ENCODE measurements at places on chromosomes 1 and 21. TPM values are rescaled to one million over a fixed set of nuclear protein-coding genes. Genes with fewer than 3 reads are reported as not detected.
A peak's percentile ranks its signal among the peaks of the same experiment; 100 is the strongest.

The HSD3B2 gene
- 0.18 TPM for polyA plus RNA-seq

The NR0B2 gene
- 166 TPM for polyA plus RNA-seq

The HSPB7 gene
- 0.28 TPM for polyA plus RNA-seq

The DUSP12 gene
- 7.9 TPM for polyA plus RNA-seq

The UMODL1 gene
- polyA plus RNA-seq = not detected

The CACNA1E gene
- 0.01 TPM for polyA plus RNA-seq

The LYPD8 gene
- polyA plus RNA-seq = not detected

The FAM163A gene
- polyA plus RNA-seq = not detected

DNA sequence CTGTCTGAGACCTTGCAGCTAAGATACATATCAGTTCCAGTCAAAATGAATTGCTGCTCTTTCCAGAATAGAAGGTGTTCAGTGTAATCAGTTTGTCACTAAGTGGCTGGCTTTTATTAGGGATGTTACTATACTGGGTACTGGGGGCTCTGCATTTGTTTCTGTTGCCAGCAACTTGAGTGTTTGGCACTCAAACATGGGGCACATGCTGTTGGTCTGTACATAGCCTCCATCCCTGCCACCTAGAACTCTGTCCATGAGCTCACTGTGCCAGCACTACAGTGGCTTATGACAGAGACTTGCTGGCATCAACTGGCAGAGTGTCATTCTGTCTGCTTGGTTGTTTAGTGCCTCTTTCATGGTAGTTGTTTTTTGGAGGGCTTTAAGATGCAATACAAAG lies 45.1 kb downstream of the RGSL1 start:
- H3K36me3 ChIP-seq = no peaks in the 10 kb centered on the region
- H3K27me3 ChIP-seq = no peaks in the 10 kb centered on the region
- H3K4me3 ChIP-seq = no peak overlapping the region

GRCh38 chr1:11178021-11179015 lies 10.8 kb upstream of the ANGPTL7 start:
- no peaks in the 10 kb centered on the region for H3K27me3 ChIP-seq
- no peak overlapping the region for H3K4me3 ChIP-seq
- H3K36me3 ChIP-seq = peaks cover 3% of the 10 kb centered on the region
- H3K27ac ChIP-seq = no peak overlapping the region

DNA sequence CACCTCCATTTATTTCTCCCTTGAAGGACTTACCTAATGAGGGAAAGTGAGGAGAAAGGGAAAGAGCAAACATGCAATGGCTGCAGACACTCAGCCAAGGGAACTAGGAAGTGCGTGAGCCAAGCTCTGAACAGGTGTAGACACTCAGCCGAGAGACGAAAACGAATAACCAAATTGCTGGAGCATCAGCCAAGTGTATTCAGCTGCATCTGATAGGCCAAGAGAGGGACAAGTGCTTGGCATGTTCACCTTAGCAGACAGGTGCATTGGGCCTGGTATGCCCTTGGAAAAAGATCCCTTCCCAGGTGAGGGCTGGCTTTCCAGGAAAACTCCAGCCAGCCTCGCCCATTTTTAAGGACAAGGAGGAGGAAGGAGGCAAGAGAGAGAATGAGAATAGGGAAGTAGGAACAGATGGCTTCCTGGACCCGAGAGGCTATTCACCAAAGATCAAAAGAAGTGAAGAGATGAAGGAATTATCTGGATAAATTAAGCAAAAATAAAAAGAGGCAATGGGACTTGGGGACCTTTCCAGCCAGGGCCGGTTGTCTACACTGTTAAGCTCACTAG lies 184.7 kb downstream of the TOMM20 start:
- no peaks in the 10 kb centered on the region for H3K27me3 ChIP-seq
- H3K36me3 ChIP-seq = no peaks in the 10 kb centered on the region
- H3K4me1 ChIP-seq = no peaks in the 10 kb centered on the region
- no peak overlapping the region for H3K27ac ChIP-seq
- no peak overlapping the region for H3K4me3 ChIP-seq

GRCh38 chr1:229068270-229068987 lies 202.5 kb upstream of the RAB4A start:
- H3K27ac ChIP-seq = no peak overlapping the region
- DNase-seq = peak; percentile 32
- no peaks in the 10 kb centered on the region for H3K36me3 ChIP-seq
- H3K27me3 ChIP-seq = no peaks in the 10 kb centered on the region
- no peak overlapping the region for H3K4me3 ChIP-seq

- no peak overlapping the region for H3K4me3 ChIP-seq
- H3K27ac ChIP-seq = no peak overlapping the region
- no peaks in the 10 kb centered on the region for H3K27me3 ChIP-seq
- DNase-seq = no peak
- no peaks in the 10 kb centered on the region for H3K36me3 ChIP-seq
Observed at GRCh38 chr1:180620581-180620980, 11.2 kb upstream of the XPR1 start.

GRCh38 chr1:94906382-94906781 lies 20.5 kb downstream of the CNN3 start:
- peaks cover 7% of the 10 kb centered on the region for H3K36me3 ChIP-seq
- H3K4me3 ChIP-seq = no peak overlapping the region
- peaks cover 2% of the 10 kb centered on the region for H3K4me1 ChIP-seq
- no peaks in the 10 kb centered on the region for H3K27me3 ChIP-seq

GRCh38 chr1:180950321-180950720 lies 37.6 kb downstream of the KIAA1614 start:
- no peaks in the 10 kb centered on the region for H3K27me3 ChIP-seq
- no peak overlapping the region for H3K27ac ChIP-seq
- H3K36me3 ChIP-seq = no peaks in the 10 kb centered on the region
- no peak for DNase-seq
- peaks cover 11% of the 10 kb centered on the region for H3K4me1 ChIP-seq
- H3K4me3 ChIP-seq = no peak overlapping the region

- H3K27me3 ChIP-seq = peaks cover 3% of the 10 kb centered on the region
- no peak overlapping the region for H3K27ac ChIP-seq
- H3K4me3 ChIP-seq = no peak overlapping the region
Observed at GRCh38 chr1:1040004-1040991, 20.4 kb downstream of the AGRN start.

DNA sequence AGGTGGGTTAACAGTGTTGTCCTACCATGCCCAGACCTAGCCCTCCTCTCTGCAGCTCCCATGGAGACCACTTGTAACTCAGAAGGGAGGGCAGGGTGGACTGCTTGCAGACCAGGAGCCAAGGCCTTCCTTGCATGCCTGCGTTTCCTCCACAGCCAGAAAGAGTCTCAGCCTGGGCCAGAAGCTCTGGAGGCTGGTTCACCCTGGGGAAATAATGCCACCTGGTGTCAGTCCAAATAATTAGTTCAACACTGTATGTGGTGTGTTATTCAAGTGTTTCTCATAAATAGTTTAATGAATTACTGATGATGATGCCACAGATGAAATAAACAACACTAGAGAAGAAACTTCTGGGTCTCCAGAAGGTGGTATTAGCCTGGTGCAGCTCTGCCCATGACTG lies 16.9 kb upstream of the VANGL1 start:
- H3K36me3 ChIP-seq = no peaks in the 10 kb centered on the region
- no peak for DNase-seq
- H3K27ac ChIP-seq = no peak overlapping the region
- H3K27me3 ChIP-seq = no peaks in the 10 kb centered on the region

DNA sequence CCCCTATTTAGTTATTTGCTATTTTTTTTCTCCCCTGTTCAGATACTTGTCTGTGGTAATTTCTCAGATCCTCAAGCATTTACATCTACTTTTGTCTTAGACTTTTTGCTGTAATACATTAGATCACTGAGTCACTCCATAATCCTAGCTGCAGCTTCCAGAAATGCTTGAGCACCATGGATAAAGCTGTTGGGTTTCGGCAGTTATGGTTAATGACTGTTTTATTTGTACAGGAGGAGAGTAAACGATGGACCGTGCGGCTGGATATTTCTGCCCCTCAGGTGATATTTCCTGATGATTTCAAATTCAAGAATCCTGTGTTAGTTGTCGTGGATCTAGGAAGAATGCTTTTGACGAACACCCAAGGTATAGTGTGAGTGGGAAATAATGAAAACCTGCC lies 42.9 kb downstream of the VPS13D start:
- no peaks in the 10 kb centered on the region for H3K27me3 ChIP-seq
- no peak overlapping the region for H3K27ac ChIP-seq
- H3K4me3 ChIP-seq = no peak overlapping the region

- H3K36me3 ChIP-seq = no peaks in the 10 kb centered on the region
- DNase-seq = no peak
- peaks cover 14% of the 10 kb centered on the region for H3K4me1 ChIP-seq
- no peak overlapping the region for H3K27ac ChIP-seq
Observed at GRCh38 chr1:179231923-179232322, 2.4 kb upstream of the ABL2 start.

DNA sequence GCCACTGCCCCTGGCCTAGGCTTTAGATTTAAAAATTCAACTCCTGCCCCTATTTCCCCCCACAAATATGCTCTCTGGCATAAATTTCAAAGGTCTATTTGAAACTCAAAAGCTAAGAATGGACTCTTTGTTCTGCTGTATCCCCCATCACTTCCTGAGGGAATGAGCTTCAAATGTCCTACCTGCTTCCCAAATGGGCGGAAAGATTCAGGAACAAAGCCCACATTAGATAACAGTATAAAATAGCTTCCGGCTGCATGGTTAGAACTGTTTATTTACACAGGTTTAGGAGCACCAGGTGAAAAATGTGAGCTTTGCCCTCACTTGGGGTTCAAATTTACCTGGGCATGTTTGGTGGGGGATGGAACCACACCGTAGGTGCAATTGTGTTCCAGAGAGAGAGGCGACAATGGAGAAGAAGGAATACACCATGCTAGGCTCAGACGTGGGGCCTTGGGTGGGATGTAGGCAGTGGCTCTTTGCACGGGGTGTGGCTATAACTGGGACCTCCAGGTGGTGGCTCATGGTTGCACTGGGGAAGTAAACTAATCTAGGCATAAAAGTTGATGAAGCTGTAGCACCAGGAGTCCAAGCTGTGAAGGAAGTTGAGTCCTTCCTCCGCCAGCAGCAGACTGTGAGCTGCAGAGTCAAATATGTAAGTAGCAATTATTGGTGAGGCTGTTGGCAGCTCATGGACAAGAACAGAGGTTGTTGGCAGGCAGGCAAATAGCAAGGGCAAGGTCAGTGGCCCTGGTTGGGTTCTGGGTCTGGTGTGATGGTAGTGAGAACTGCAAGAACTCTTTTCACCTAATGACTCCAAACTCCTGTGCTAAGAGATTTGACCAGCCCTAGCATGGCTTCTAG lies 41.5 kb upstream of the SRSF10 start:
- no peak overlapping the region for H3K4me3 ChIP-seq
- no peak for DNase-seq
- H3K36me3 ChIP-seq = no peaks in the 10 kb centered on the region
- peaks cover 16% of the 10 kb centered on the region for H3K4me1 ChIP-seq

- H3K27ac ChIP-seq = no peak overlapping the region
- no peak for DNase-seq
- H3K4me3 ChIP-seq = no peak overlapping the region
- H3K36me3 ChIP-seq = no peaks in the 10 kb centered on the region
- H3K4me1 ChIP-seq = no peaks in the 10 kb centered on the region
Observed at GRCh38 chr1:48916130-48917069, 139.7 kb upstream of the BEND5 start.

DNA sequence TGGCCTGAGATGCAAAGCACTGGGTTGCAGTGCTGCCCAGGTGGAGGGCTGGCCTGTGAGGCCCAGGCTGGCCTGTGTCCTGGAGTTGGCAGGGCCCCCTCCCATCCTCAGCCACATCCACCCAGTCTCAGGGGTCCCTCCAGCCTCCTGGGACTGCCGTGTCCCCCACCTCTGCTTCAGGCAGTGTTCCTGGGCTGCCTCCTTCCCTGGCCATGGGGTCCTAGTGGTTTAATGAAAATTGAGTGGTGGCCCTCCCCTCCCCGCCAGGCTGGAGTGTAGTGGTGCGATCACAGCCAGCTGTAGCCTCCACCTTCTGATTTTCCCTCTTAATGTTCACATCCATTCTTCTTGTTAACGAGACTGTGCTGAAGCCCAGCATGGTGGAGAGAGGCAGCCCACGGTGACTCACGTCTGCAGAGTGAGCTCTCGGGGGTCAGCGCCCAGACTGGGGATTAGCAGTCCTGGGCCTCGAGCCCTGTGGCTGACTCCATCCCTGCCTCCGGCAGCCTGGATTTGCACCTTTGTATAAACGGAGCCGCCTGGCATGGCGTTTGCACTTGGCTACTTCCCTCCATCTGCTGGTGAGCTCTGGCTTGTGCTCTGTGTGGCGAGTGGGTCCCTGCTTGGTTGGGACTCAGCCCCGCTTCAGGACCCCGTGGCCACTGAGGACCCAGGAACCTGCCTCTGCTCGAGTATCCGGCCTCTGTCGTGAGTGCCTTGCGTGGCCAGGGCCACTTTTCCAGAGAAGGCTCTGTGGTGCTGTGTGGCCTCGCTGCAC lies 6.9 kb downstream of the MIB2 start:
- H3K4me1 ChIP-seq = peaks cover 19% of the 10 kb centered on the region
- no peaks in the 10 kb centered on the region for H3K27me3 ChIP-seq
- no peaks in the 10 kb centered on the region for H3K36me3 ChIP-seq
- no peak for DNase-seq
- no peak overlapping the region for H3K27ac ChIP-seq

GRCh38 chr1:192878249-192878648 lies 69.4 kb downstream of the RGS2 start:
- no peaks in the 10 kb centered on the region for H3K36me3 ChIP-seq
- no peaks in the 10 kb centered on the region for H3K4me1 ChIP-seq
- H3K27me3 ChIP-seq = no peaks in the 10 kb centered on the region
- H3K4me3 ChIP-seq = no peak overlapping the region

GRCh38 chr1:100624886-100625610 lies 87.1 kb downstream of the GPR88 start:
- H3K27me3 ChIP-seq = no peaks in the 10 kb centered on the region
- H3K36me3 ChIP-seq = no peaks in the 10 kb centered on the region
- H3K4me3 ChIP-seq = no peak overlapping the region
- peaks cover 3% of the 10 kb centered on the region for H3K4me1 ChIP-seq
- H3K27ac ChIP-seq = no peak overlapping the region
- no peak for DNase-seq

DNA sequence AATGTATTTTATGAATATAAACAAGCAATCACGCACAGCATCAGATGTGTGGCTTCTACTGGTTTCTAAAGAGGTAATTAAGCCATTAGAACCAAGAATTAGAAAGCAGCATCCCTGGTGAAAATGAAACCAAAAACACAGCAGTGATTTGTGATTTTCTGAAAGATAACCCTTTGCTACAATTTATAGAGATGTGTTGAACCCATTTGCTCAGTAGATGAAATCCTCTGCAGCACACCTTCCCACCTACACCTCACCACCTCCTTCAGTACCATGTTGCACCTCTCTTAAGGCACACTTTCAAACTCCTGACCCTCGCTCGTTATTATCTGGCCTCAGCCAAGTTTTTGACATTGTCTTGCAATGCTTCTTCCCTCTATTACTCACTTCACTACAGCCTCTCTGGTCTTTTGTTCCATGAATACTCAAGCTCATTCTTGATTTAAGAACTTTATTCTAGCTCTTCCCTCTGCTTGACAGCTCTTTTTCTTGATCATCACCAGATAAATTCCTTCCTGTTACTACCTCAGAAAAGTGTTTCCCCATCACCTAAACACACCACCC lies 38.6 kb downstream of the NSL1 start:
- H3K4me3 ChIP-seq = no peak overlapping the region
- peak overlapping the region; percentile 44 for H3K27ac ChIP-seq
- DNase-seq = no peak

Measured in liver (tissue), 10 donors.